ENCODE measurements at places on chromosomes 5 and 9. TPM values are rescaled to one million over a fixed set of nuclear protein-coding genes. Genes with fewer than 3 reads are reported as not detected.

- no peak for DNase-seq
Measured at GRCh38 chr9:29078063-29078666, 1504.9 kb upstream of the C9orf72 start.

TAF1L gene
- total RNA-seq = not detected

FOXD1 gene
- 99.3 TPM for total RNA-seq

- no peak for DNase-seq
Measured at GRCh38 chr5:116502616-116503015, 72.0 kb downstream of the SEMA6A start.

All from sciatic nerve (tissue), 2 donors.